Activated CD4-positive, alpha-beta T cell treated with anti-CD3 and anti-CD28 coated beads, Interleukin-2, amount 50 U/mL, for 4 hours (primary cell): ENCODE measurements at places on chromosomes 2 and 18.

DNA sequence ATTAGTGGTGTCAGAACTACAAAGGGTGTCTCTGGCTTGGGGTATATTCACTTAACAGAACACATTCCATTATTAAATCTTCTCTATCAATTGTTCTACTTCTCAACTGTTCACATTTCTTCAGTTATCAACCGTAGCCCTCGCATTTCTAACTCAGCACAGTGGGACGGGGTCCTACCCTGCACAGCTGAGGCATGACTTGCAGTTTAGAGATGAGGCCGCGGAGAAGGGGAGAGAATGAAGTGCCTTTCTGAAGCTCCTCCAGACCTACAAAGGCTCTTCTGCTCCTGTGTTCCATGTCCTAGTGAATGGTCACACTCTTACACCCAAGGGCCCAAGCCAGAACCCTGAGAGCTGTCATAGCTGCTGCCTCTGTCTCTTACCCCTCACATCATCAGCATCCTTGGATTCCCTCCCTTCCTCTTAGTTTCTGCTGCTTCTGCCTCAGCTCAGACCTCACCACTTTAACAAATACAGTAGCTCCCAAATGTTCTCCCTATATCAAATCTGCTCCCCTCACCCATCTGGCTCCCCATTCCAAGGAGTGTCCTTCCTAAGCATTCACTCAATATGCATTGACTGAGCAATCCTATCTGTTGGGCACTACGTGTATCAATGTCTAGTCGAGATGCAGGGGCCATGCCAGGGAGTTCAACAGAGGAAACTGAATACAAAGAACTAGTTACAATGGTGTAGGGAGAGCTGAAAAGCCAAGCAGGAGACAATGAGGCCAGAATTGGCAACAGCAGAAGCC lies 34.3 kb upstream of the MRPL19 start:
- DNase-seq: no peak

DNA sequence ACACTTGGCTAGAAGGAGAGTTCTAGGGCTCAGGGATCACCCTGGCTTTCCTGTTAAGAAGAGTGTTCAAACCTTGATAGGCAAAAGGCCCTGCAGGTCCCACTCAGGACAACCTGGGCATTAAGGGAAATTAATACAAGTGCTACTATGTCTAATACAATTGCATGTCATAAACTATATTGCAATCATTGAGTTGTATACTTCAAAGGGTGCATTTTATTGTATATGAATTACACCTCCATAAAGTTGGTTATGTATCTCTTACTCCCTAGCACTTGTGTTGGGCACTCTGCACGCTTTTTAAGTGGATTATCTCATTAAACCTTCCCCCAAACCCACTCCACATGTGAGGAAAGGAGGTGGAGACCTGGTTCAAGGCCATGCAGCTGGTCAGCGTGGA lies 172.1 kb upstream of the GLI2 start:
- DNase-seq: no peak

GRCh38 chr2:134271758-134272157 lies 17.9 kb downstream of the MGAT5 start:
- DNase-seq: no peak

DNA sequence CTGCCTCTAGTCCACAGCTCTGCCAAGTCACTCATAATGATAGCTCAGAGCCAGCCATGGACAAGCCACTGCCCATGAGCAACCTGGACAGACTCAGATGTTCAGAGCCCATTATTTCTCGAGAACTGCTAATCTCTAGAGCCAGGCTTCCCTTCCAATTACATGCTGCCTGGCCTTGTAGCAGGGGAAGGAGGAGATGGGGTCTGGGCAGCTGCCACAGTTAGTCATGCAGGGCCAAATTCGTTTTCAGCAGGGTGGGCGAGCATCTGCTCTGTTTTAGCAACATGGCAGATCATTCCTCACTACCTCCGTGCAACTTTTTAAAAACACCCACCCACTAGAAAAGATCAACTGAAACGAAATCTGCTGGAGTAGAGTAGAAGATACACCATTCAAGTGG lies 141.8 kb downstream of the MYO5B start:
- DNase-seq: no peak

- no peak for DNase-seq
Measured at GRCh38 chr2:231710799-231711676, 2.7 kb downstream of the PTMA start.
